ENCODE measurements at places on chromosomes 11 and 22.

DNA sequence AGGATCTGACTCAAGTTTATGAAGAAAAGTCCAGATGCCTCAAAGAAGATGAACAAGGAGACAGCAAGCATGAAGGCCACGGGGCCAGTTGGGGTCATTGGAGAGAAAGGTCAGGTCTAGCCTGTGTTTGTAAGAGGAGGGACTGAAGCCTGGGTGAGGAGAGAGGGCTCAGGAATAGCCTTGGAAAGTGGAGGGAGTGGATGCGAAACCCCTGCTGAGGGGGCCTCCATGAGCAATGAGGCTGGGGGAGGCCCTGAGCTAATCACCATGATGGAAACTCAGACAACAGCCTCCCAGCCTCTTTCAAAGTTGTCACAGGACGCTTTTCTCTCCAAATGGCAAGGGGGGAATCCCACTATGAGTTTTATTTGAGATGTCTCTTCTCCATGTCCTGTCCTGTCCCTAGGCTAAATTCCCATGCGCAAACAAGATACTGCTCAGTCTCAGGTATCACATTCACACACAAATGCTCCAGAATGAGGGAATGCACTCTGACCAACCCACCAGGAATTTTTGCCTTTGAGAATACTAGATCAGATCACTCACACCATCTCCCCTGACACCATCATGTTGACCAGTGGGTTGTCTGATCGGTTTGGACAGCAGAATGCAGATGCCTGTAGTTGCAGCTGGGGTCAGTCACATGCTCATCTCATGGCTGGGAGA is 51.3 kb upstream of the TOP3B start:
- DNase-seq, result no peak

DNA sequence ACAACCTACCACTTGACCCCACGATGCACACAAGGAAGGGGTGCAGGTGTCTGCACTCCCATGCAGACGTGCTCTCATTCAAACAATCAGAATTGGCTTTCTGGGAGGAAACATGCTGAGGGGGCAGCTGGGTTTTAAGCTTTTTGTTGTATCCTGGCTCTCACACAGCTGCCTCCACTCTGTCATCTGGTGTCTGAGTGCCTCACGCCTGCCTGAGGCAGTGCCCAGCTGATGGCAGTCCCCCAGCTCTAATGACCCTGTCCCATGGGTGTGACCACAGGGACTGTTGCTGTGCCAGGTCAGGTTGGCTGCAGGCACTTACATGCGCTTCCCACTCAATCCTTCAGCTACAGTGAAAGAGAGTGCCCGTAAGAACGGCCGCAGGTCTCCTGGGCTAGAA is 53.7 kb downstream of the ARFGAP3 start:
- DNase-seq, result no peak

- DNase-seq, result peak; percentile 67
Measured at GRCh38 chr22:49305214-49305965, 522.3 kb downstream of the BRD1 start.

- DNase-seq, result no peak
Measured at GRCh38 chr11:67367761-67368227, 5.6 kb downstream of the CLCF1 start.

- DNase-seq, result no peak
Measured at GRCh38 chr11:74520927-74521665, 27.6 kb upstream of the LIPT2 start.

DNA sequence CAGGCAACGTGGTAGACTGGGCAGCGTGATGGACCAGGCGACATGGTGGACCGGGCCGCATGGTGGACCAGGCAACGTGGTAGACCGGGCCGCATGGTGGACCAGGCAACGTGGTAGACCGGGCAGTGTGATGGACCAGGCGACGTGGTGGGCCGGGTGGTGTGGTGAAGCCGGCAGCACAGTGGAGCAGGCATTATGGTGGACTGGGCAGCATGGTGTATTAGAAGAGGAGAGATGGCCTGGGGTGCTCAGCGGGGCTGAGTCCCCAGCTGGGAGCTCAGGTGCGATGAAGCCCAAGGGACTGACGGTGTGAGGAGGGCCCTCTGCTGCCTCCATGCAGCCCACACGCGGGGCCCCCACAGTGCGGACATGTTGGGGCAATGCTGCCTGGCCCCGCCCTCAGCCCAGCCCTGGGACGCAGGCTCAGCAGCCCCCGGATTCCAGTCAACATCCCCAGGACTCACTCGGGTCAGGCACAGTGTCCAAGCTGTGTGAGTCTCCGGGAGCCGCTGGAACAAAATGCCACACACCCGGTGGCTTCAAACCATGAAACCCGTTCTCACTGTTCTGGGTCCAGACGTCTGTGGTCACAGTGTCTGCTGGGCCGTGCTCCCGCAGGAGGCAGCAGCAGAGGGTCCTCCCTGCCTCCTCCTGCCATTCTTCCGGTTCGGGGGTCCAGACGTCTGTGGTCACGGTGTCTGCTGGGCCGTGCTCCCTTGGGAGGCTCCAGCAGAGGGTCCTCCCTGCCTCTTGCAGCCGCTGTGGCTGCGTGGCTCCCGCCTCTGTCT is 1084.9 kb downstream of the BRD1 start:
- DNase-seq, result no peak

DNA sequence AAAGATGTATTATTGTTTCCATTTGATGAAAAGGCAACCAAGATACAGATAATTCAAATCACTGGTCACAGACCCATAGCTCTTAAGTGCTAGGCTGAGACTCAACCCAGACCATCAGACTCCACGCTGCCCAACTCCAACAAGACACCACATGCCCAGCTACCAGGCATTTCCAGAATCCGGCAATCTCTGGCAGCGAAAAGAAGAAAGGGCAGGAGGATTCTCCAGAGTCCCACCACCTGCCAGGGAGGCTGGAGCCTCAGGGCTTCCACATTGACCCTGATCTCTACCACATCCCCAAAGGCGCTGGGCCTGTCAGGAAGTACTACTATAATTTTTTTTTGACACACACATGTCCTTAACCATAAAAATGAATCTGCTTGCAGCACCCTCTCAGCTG is 61.4 kb upstream of the ARFGAP3 start:
- no peak for DNase-seq

GRCh38 chr11:76910620-76911414 is 50.1 kb downstream of the ACER3 start:
- DNase-seq, result no peak

GRCh38 chr11:70710601-70711000 is 312.3 kb downstream of the CTTN start:
- DNase-seq, result no peak

DNA sequence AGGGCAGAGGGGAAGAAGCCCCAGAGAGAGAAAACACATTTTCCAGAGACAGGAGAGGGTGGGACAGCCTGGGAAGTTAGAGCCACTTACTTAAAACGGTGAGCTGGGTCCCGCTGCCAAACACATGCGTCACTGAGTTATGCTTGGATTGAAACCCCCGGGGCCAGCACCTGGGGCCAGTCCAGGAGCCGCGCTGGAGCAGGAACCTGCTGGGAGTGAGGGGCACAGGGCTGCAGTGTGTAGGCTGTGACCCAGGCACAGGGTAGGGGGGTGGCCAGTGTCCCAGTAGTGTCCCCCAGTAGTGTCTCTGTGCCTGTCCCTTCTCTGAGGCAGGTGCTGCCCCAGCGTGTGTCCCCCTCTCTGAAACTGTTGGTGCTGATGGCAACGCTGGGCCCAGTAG is 5.2 kb downstream of the IGLL1 start:
- no peak for DNase-seq

GRCh38 chr11:34063061-34063795 is 11.7 kb downstream of the CAPRIN1 start:
- DNase-seq, result no peak

GRCh38 chr11:120883404-120884080 is 140.4 kb upstream of the TBCEL start:
- DNase-seq, result no peak

DNA sequence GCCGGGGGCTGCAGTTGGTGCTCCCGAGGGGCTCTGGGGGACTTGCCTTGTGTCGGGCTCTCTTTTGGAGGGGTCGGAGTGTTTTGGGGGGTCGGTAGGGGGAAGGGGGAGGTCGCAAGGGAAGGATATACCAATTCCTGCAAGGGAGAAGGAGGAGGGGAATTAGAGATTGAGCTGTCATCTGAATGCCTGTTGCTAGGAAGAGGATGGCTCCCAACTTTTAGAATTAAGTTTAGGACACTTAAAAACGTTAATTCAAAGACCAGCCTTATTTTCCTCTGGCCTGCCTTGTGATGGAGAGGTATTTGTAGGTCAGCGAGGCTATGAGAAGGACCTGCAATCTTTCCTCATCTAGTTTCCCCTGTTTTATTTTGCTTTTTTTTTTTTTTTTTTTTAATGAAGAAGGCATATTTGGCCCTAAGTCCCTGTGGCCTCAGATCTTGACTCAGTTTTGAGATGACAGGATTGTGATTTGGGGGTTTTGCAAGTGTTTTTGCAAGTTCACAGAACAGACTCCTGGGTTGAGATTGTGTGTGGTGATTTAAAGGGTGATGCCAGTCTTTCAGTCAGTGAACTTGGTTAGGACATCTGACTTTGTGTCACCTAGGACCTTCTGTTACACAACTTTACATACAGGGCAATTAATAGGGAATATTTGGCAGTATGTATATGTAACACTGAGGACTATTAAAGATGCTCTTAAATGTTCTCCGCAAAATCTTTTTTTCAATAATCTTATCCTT is 672 bp downstream of the TMEM135 start:
- DNase-seq, result peak; percentile 23

DNA sequence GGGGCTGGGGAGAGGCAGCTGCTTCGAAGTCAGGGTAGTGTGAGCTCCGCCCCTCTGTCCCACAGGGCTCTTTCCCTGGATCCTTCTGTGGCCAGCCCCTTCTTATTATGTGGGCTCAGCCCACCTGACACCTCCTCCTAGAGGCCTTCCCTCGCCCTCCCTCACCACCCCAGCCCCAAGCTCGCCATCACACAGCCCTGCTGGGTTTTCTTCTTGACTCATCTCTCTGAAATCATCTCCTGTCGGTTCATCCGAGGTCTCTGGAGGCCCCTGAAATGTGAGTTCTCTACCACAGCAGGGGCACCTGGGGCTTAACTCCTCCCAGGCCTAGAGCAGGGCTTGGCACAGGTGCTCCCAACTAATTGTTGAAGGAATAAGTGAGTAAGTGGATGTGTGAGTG is 65.2 kb downstream of the CACNA1I start:
- no peak for DNase-seq

GRCh38 chr11:19953909-19954308 is 206.4 kb downstream of the DBX1 start:
- no peak for DNase-seq

GRCh38 chr11:42013656-42014201 is 554.3 kb upstream of the LRRC4C start:
- DNase-seq, result no peak

DNA sequence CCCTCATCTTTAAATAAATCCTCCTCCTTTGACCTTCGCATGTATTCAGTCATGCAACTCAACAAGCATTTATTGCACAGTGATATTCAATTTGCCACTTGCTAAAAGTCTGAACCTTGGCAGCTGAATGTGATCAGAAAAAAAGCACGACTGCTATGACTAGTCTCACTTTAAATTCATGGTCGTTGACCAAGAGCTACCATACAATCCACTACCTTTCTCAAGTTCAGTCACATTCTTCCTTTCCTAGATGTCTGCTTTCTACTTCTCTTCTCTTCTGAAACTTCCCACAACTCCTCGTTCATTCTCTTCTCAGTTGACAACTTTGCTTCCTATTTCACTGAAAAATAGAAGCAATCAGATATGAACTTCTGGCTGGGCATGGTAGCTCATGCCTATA is 2.0 kb upstream of the SAA1 start:
- DNase-seq, result no peak

DNA sequence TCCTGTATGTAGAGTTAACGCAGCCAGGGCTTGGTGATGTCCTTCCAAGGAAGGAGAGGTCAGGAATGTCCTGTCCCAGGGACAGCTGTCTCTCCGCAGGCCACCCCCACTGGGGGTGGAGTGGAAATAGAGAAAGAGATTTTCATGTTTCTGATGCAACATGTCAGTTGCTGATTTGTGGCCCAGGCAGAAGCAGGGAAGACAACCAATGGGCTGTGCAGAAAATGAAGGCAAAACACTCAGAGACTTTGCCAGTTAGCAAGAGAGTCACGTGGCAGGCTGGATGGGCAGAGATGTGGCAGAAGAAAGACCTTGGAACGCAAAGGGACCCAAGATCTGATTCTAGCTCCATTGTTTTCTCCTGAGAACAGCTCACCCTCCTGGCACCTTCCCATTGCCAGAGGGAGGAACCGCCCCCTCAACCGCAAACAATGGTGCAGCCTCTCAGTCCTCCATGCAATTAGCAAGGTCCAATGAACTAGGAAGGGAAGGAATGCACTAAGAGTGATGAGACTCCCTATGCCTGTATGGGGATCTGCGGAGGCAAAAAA is 71.0 kb downstream of the SYN3 start:
- no peak for DNase-seq

- peak; percentile 68 for DNase-seq
Measured at GRCh38 chr11:119338318-119338890, 2.3 kb downstream of the C1QTNF5 start.

- DNase-seq, result no peak
Measured at GRCh38 chr11:110573411-110573810, 138.8 kb downstream of the ARHGAP20 start.

GRCh38 chr22:47919001-47919441 is 1156.6 kb downstream of the TBC1D22A start:
- no peak for DNase-seq

GRCh38 chr11:26963764-26964163 is 30.1 kb upstream of the FIBIN start:
- no peak for DNase-seq

DNA sequence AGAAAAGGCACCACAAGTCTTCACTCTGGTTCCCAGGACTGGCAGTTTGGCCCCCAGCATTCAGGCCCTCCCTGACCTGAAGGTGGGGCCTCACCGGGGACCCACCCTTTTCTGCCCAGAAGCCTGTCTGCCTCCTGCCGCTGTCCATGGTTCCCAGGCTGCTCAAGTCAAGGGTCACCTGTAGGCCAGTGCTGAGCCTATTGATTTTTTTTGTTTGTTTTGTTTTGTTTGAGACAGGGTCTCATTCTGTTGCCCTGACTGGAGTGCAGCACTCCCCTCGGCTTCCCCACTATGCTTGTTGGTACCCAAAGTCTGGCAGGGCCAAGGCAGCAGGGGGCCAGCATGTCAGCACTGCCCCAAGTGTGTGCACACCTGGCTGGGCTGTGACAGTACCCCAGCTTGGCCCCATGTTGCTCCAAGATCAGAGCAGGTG is 11.0 kb upstream of the MED17 start:
- no peak for DNase-seq

- no peak for DNase-seq
Measured at GRCh38 chr11:88202498-88202897, 27.3 kb upstream of the RAB38 start.

GRCh38 chr11:86910592-86910991 is 44.6 kb downstream of the FZD4 start:
- no peak for DNase-seq

DNA sequence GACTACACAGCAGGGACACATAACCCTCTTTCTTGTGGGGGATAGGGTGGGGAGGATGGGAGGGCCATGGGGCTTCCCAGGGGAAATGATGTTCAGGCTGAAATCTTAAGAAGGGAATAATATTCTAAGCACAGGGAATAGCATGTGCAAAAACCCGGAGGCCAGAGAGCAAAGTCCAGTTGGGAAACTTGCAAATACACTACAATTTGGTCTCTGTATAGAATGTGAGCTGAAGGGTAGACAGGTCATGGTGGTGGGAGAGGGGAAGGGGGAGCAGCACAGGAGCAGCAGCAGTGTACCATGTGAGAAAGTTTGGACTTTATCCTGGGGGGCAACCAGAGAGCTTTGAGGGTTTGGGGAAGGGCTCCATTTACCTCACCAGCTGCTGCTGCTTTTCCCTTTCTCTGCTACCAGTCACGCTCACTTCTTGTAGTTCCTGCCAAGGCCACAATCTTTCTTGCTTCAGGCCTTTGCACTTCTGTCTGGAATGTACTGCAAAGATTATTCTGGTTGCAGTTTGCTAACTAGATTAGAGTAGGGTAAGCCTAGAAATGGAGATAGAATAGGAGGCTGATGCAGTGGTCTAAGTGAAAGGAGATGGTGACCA is 43.0 kb downstream of the KREMEN1 start:
- DNase-seq, result no peak

Data from RPMI8226 (cell line).